ENCODE measurements at places on chromosomes 5 and 9. TPM values are rescaled to one million over a fixed set of nuclear protein-coding genes. Genes with fewer than 3 reads are reported as not detected.
A peak's percentile ranks its signal among the peaks of the same experiment; 100 is the strongest.

GRCh38 chr5:40521108-40521785, 158.5 kb upstream of the PTGER4 start:
- H3K27me3 ChIP-seq, result no peaks in the 10 kb centered on the region
- H3K4me3 ChIP-seq, result no peak overlapping the region
- no peak overlapping the region for H3K27ac ChIP-seq
- no peak for DNase-seq
- no peaks in the 10 kb centered on the region for H3K36me3 ChIP-seq

The RRAGA gene
- 54.1 TPM for total RNA-seq

GRCh38 chr5:173968154-173968797, 20.7 kb upstream of the C5orf47 start:
- no peak overlapping the region for H3K27ac ChIP-seq
- peaks cover 10% of the 10 kb centered on the region for H3K4me1 ChIP-seq
- H3K27me3 ChIP-seq, result no peaks in the 10 kb centered on the region
- no peaks in the 10 kb centered on the region for H3K36me3 ChIP-seq

DNA sequence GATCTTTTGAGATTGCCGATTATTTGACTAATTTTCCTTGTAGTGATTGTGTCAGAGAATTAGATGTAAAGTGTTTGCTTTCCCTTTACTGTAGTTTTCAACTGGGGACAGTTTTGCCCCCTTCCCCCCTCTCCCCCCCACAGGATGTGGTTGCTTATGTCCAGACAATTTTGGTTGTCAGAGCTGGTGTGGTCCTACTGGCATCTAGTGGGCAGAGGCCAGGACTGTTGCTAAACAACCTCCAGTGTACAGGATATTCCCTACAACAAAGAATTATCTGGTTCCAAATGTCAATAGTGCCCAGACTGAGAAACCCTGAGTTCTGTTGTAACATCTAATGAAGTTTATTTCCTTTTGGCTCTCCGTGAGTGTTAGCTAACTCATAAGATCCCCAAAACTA, 20.0 kb downstream of the TMEFF1 start:
- H3K4me3 ChIP-seq, result no peak overlapping the region
- no peak overlapping the region for H3K27ac ChIP-seq
- H3K4me1 ChIP-seq, result no peaks in the 10 kb centered on the region
- peaks cover 9% of the 10 kb centered on the region for H3K27me3 ChIP-seq

- peaks cover 1% of the 10 kb centered on the region for H3K36me3 ChIP-seq
- no peak overlapping the region for H3K27ac ChIP-seq
- DNase-seq, result no peak
- H3K27me3 ChIP-seq, result no peaks in the 10 kb centered on the region
Observed at GRCh38 chr9:746661-747434, 94.6 kb upstream of the DMRT1 start.

DNA sequence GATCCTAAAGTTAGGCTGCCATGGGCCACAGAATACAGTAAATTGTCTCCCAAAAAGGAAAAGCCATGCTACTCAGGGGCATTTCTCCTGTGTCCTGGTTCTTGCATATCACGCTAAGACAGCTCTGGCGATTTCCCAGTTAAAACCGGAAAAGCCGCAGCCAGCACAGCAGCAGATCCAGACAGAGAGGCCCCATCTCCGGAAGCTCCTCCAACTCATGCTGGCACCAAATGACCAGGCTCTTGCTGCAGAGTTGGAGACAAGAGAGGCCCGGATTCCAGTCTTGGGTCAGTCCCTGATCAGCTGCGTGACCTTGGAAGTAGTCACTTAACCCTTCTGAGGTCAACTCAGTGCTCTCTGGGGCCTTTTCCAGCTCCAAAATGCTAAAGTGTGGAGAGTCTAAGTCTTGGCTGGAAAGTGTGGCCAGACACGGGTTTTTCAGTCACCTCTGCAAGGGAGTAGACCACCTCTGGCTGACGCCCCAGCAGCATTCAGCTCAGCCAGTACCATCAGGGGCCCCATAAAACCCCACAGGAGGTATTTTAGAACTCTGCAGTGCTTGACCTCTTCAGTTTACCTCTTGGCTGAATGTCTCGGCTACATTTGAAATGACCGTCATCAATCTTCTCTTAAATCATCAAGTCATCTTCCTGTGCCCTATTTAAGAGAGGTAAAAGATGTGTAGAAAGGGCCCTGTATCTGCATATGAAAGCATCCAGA, 16.2 kb downstream of the GDNF start:
- H3K4me3 ChIP-seq, result no peak overlapping the region
- H3K4me1 ChIP-seq, result no peaks in the 10 kb centered on the region
- no peak for DNase-seq
- H3K27me3 ChIP-seq, result peaks cover 22% of the 10 kb centered on the region

- no peak overlapping the region for H3K4me3 ChIP-seq
- H3K27ac ChIP-seq, result no peak overlapping the region
- no peak for DNase-seq
- H3K36me3 ChIP-seq, result no peaks in the 10 kb centered on the region
Observed at GRCh38 chr5:159873680-159874079, 42.6 kb upstream of the ADRA1B start.

The MAMDC2 gene
- not detected for total RNA-seq

The ACTL7A gene
- not detected for total RNA-seq

DNA sequence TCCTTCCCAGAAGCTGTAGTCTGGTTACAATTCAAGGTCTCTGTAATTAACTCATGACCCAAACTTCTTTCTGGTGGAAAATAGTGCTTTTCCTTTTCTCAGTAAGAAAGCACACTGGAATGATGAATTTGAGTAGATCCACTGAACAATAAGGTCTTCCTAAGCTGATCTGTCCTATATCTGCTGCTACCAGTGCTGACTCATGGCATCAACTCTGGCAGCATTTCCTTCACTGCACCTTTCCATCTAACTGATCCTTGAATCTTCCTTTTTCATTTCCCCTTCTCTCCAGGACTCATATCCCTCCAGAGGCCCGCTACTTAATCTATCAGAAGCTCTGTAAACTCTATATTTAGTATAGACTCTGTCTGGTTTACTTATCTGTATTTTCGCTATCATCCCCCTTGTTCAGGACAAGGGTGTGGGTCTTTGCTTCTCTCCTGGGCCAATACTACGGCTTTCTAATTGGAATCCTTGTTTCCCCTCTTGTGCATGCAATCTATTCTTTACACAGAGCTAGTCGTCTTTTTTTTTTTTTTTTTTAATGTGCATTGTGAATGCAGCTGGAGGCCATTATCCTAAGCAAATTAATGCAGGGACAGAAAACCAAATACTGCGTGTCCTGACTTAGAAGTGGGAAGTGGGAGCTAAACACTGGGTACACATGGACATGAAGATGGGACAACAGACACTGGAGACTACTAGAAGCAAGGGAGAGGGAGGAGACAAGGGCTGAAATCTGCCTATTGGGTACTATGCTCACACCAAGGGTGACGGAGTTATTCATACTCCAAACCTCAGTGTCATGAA, 192.2 kb upstream of the RPS23 start:
- no peak overlapping the region for H3K4me3 ChIP-seq
- H3K27me3 ChIP-seq, result peaks cover 10% of the 10 kb centered on the region
- no peak overlapping the region for H3K27ac ChIP-seq
- H3K4me1 ChIP-seq, result no peaks in the 10 kb centered on the region

DNA sequence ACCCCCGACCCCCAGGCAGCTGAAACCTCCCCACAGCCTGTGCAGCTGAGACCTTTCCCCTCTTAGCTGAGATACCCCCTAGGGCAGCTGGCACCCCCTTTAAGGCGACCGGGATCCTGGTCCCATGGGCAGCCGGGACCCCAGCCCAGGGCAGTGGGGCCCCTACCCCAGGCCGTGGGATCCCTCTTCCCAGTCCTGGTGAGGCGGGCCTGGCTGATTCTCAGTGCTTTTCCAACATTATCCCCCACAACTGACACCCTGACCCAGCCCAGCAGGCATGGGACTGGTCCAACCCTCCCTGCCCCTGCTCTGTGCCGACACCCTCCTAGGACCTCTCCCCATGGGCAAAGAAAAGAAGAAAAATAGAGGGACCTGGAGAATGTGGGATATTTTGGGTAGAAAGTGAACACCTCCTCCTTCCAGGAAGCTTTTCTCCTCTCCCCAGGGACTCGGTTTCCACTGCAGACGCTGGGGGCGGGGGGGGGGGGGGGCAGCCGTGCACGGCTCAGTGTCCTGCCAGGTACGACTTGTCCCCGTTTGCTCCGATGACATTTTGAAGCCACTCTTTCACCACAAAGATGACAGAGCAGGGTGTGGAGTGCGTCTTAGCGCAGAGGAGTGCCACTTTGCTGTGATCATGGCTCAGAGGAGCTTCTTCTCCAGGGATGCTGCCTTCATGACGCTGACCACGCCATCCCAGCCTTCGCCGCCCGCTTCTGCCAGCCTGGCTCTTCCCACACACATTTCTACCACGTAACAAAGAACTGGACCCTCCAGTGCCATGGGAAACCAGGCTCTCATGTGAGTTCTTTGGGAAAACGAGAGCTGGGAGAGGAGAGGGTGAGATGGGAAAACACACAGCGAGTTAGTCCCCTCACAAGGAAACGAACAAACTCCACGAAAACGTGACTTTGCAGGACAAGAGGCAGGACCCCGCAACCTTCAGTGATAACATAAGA, 47.5 kb downstream of the MRPL36 start:
- H3K27me3 ChIP-seq, result no peaks in the 10 kb centered on the region
- no peaks in the 10 kb centered on the region for H3K36me3 ChIP-seq
- H3K4me3 ChIP-seq, result no peak overlapping the region
- DNase-seq, result no peak
- H3K27ac ChIP-seq, result no peak overlapping the region

GRCh38 chr9:72477930-72478518, 43.4 kb upstream of the TMC1 start:
- peaks cover 41% of the 10 kb centered on the region for H3K4me1 ChIP-seq
- peak overlapping the region; percentile 44 for H3K4me3 ChIP-seq
- H3K27ac ChIP-seq, result peak overlapping the region; percentile 72
- no peaks in the 10 kb centered on the region for H3K36me3 ChIP-seq
- DNase-seq, result peak; percentile 63

GRCh38 chr9:138052635-138053320, 175.2 kb downstream of the CACNA1B start:
- no peaks in the 10 kb centered on the region for H3K4me1 ChIP-seq
- DNase-seq, result no peak
- H3K27ac ChIP-seq, result no peak overlapping the region
- H3K4me3 ChIP-seq, result no peak overlapping the region
- peaks cover 3% of the 10 kb centered on the region for H3K27me3 ChIP-seq

- no peak for DNase-seq
- peaks cover 3% of the 10 kb centered on the region for H3K4me1 ChIP-seq
- peaks cover 6% of the 10 kb centered on the region for H3K27me3 ChIP-seq
- no peaks in the 10 kb centered on the region for H3K36me3 ChIP-seq
Observed at GRCh38 chr5:72501488-72501887, 5.7 kb downstream of the ZNF366 start.

DNA sequence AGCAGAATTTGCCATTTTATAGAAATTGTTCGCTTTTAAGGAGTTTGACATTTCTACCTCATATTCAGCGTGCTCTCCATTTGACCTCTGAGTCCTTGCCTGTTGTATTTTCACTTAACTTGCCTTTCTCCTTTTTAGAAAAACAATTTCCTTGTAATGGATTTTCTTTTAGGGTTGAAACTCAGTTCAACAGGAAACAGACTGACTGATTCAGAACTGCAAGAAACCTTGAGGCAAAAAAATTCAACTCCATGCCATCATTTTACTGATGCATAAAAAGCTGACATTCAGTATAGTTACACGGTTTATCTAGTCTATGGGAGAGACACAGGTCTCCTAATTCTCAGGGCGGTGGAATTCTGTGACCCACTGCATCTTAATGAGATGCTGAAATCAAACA, 59.8 kb downstream of the MRPS30 start:
- no peak overlapping the region for H3K4me3 ChIP-seq
- H3K36me3 ChIP-seq, result no peaks in the 10 kb centered on the region
- no peak overlapping the region for H3K27ac ChIP-seq
- peaks cover 7% of the 10 kb centered on the region for H3K4me1 ChIP-seq

- DNase-seq, result no peak
- no peak overlapping the region for H3K27ac ChIP-seq
- H3K27me3 ChIP-seq, result no peaks in the 10 kb centered on the region
Observed at GRCh38 chr9:79264041-79264440, 307.7 kb upstream of the TLE4 start.

The MRPL50 gene
- total RNA-seq, result 18.6 TPM

The HAVCR1 gene
- 2.2 TPM for total RNA-seq

The FOXD4L6 gene
- not detected for total RNA-seq

The TMEM174 gene
- total RNA-seq, result not detected

- peaks cover 16% of the 10 kb centered on the region for H3K36me3 ChIP-seq
- no peaks in the 10 kb centered on the region for H3K27me3 ChIP-seq
Observed at GRCh38 chr5:10719965-10720364, 41.1 kb downstream of the DAP start.

GRCh38 chr5:134545070-134545868, 19.8 kb downstream of the JADE2 start:
- DNase-seq, result peak; percentile 70
- H3K4me3 ChIP-seq, result peak overlapping the region; percentile 86

GRCh38 chr5:10724781-10725507, 36.1 kb downstream of the DAP start:
- H3K4me3 ChIP-seq, result no peak overlapping the region
- H3K27me3 ChIP-seq, result no peaks in the 10 kb centered on the region
- peaks cover 25% of the 10 kb centered on the region for H3K36me3 ChIP-seq
- no peak overlapping the region for H3K27ac ChIP-seq
- no peak for DNase-seq

DNA sequence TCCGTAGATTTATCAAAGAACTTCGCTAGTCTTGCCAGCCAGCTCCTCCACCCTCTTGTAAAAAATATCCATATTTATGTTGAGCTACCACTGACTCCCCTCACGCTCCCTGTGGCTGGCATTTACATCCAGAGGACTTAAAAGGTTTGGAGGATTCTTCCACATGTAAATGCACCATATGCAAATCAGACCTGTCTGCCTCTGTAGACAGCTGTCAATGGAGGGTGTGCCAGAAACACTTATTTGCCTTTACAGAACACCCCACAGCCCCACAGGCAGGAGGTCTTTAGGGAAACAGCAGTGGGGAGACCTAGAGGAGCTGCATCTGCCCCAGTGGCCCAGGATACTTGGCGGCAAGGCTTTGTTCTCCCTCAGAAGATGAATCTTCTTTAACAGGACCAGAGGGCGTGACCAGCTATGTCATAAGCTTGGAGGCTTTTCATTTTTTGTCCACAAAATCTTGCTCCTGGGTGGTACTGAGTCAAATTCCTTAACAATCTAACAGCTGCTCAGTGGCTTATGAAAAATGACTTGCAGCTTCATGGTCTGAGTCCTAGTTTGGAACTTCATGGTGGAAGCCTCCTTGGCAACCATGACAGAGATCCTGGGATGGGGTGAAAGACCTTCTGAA, 535.8 kb downstream of the EBF1 start:
- no peaks in the 10 kb centered on the region for H3K27me3 ChIP-seq
- no peaks in the 10 kb centered on the region for H3K4me1 ChIP-seq
- DNase-seq, result no peak
- no peak overlapping the region for H3K4me3 ChIP-seq
- no peak overlapping the region for H3K27ac ChIP-seq

Measured in activated CD4-positive, alpha-beta T cell treated with anti-CD3 and anti-CD28 coated beads, Interleukin-2, amount 10 ng/mL, durations not matched to agents 24 days and 14 days (primary cell).